ENCODE measurements at places on chromosomes 2 and 18.

DNA sequence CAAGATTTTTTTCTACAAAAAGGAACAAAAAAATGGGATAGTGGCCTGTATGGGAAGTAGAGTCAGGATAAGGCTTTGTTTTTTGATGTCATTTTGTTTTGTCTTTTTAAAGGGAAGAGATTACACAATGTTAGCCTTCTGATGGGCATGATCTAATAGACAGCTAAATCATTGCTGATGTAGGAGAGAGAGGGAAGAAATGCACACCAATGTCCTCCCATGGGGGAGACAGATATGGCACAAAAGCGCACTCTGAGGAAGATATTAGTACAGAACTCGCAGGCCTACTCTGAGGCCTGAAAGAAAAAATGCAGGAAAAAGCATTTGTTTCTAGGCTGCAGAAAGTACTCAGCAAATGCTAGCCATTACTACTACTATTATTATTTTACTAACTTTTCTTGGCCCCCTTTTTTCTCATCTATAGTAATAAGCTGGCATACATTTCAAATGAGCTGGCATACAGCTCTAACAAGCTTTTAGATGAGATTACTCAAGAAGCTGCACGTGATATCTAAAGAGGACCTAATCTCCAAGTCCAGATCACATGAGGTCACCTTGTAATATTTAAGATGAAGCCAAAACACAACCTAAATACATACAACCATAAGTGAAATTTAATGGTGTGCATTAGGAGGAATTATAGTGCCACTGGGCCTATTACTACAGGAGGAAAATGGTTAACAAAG, 269.4 kb upstream of the TANK start:
- DNase-seq, result no peak

DNA sequence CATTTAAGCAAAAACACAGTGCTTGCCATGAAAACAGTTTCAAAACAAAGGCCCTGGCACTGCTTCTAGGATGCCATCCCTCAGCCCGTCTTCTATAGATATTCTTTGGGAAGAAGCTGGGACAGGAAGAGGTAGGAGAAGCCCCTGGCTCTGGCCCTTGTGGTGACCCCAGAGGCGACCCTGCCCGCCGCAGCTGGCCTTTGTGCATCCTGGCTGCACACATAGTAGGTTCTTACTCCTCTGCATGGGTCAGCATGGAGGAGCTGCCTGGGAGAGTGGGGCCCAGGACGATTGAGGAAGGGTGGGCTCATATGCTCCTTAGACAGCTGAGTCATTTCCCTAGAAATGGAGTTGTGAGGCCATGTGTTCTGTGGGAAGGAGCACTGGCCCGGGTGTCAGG, 44.4 kb upstream of the OTOF start:
- no peak for DNase-seq

GRCh38 chr2:120132691-120133090, 90.5 kb downstream of the TMEM185B start:
- no peak for DNase-seq

- DNase-seq, result no peak
These were observed 21.9 kb downstream of the EVA1A start for GRCh38 chr2:75538521-75539490.

DNA sequence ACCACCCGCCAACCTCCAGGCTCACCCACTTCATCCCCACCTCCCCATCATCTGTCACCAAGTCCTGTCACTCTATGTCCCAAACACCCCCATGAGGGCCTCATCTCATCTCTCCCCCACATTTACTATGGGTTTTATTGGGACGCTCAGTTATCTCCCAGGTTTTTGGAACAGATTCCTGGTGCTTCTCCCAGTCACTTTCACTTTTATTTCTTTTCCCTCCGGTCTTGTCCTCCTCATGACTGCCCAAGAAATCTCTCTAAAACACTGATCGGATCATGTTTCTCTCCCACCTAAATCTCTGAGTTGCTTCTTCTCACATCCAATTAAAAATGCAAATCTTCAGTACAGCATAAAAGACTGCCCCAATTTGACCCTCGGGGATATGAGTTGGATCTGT, 273.1 kb downstream of the PHLPP1 start:
- DNase-seq, result no peak

DNA sequence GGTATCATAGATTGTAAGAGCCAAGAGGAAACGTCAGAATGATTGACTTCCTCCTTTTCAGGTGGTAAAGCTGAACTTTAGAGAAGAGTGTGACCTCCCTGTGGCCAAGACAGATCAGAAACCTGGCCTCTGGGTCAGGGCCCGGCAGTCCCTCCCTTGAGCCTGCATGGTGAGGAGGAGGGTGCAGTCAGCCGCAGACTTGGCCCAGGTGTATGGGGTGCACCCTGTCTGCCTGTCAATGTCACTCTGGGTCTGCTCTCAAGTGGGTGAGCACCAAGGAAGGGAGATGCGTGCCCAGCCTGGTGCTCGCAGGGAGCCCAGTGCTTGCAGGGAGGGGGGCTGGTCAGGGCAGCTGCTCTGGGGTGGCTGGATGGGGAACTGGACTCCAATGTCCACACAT, 134.4 kb upstream of the SNTG2 start:
- DNase-seq, result no peak

GRCh38 chr2:4415171-4415570, 711.8 kb downstream of the DCDC2C start:
- no peak for DNase-seq

DNA sequence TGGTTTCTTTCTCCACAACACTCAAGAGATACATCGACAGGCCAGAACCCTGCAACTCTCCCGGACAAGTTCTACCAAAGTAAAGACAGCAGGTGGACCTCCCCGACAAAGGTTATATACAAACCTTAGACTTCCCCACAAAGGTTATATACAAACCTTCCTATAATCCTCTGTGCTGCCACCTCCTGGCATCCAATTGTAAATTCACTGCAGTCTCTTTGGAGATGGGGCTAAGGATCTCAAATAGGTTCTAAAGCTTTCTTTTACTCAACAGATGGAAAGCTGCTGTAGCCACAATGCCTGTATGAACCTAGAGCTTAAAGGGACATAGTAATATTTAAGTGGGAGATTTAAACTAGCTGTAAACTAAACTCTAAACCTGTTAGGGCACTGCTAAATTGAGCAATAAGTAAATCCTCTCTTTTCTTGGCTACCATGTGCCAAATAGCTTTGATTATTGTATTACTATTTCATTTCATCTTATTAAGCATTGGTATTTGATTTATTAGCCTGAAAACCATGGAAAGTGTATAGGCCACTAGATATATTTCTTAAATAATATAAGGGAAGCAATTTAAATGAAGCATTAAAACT, 9.8 kb upstream of the MREG start:
- peak; percentile 27 for DNase-seq

- DNase-seq, result no peak
These were observed 246.2 kb downstream of the ARHGAP15 start for GRCh38 chr2:143375384-143375880.

DNA sequence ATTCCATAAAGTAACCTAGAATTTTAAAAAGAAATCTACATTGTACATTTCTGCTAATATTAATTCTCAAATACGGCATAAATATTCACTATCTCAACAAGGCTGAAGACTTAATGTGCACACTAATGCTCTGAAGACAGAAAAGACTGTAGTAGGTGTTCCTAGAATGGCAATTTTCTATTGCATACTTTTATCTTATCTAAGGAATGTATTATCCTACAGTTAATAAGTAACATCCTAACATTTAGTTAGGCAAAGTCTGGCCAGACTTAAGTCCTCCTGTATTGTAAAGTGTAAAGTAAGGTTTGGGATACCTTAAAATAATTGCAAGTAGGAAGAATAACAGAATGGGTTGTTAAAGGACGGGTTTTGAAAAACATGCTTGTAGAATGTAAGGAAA, 42.2 kb downstream of the CHST9 start:
- no peak for DNase-seq

All from T-helper 2 cell treated with Interferon-gamma antibody and Interleukin-4, amounts not matched to agents 5 μg/mL and 100 μg/mL, for 36 hours (primary cell).